ENCODE measurements at places on chromosomes 2 and 18.

DNA sequence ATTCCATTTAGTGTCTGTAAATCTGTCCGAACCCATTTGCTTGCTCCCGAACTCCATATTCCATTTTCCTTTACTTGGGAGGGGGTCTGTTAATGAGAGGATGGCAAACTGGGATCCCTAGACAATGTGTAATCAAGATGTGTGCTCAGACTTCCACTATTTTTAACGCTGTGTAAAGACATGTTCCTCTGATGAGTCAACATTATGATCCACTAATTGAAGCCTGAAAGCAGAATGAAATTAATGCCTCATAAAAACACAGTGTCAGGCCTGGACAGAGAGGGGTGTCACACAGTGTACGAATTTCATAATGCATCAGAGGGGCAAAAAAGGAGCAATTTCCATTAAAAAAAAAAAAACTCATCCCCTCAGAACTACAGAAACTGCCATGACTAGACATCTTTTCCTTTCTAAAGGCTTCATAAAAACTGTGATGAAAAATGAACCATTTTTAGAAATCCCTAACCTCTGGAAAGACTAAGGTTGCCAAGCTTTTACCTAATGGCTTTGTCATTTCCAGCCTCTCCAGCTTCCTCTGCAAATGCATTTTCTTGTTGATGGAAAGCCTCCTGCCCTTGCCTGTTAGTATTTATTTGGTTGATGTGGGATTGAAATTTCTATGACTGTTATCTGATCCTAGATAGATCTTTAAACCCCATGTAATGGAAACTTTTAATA lies 209.2 kb upstream of the DCC start:
- H3K4me1 ChIP-seq, result no peaks in the 10 kb centered on the region
- DNase-seq, result no peak
- H3K36me3 ChIP-seq, result no peaks in the 10 kb centered on the region

- H3K36me3 ChIP-seq, result no peaks in the 10 kb centered on the region
- no peak overlapping the region for H3K4me3 ChIP-seq
- peaks cover 19% of the 10 kb centered on the region for H3K27me3 ChIP-seq
Measured at GRCh38 chr2:101380376-101380775, 6.9 kb downstream of the CREG2 start.

DNA sequence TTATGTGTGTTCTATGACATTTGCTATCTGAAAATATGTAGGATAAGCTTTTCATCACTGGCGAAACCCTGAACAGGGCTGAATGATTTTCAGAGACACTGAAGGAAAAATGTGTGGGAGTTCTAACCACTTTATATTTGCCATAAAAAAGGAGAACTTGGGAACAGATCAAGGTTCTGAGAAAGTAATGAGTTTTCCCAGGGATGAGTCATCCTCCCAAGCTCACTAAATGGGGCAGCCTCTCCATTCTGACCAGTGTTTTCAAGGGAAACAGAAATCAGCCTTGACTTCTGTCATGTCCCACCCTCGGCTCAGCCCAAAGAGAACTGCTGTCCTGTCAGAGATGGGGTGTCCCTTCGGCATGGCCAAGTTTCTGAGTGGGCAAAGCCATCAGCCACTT lies 2109.8 kb upstream of the CELF4 start:
- no peak overlapping the region for H3K4me3 ChIP-seq
- no peaks in the 10 kb centered on the region for H3K36me3 ChIP-seq

- no peak for DNase-seq
- no peak overlapping the region for H3K4me3 ChIP-seq
- H3K27ac ChIP-seq, result no peak overlapping the region
- H3K4me1 ChIP-seq, result no peaks in the 10 kb centered on the region
- H3K27me3 ChIP-seq, result no peaks in the 10 kb centered on the region
Measured at GRCh38 chr2:19051203-19051831, 307.1 kb downstream of the OSR1 start.

DNA sequence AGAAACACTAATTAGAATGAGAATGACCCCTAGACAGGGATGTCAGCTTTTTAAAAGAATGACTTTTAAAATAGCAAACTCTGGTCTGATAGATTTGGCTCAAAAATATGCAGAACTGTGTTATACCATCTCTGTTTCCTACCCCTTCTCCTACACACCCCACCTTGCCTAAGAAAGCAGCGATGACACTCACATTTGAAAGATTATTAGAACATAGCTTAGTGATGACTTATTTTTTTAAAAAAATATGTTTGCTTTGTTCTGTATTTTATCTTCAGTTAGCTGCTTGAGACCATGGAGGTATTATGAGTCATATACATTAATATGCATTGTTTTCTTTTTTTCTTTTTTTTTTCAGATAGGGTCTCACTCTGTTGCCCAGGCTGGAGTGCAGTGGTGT lies 176.7 kb upstream of the TPO start:
- H3K36me3 ChIP-seq, result no peaks in the 10 kb centered on the region
- no peak for DNase-seq
- no peaks in the 10 kb centered on the region for H3K4me1 ChIP-seq
- no peak overlapping the region for H3K27ac ChIP-seq
- no peaks in the 10 kb centered on the region for H3K27me3 ChIP-seq

DNA sequence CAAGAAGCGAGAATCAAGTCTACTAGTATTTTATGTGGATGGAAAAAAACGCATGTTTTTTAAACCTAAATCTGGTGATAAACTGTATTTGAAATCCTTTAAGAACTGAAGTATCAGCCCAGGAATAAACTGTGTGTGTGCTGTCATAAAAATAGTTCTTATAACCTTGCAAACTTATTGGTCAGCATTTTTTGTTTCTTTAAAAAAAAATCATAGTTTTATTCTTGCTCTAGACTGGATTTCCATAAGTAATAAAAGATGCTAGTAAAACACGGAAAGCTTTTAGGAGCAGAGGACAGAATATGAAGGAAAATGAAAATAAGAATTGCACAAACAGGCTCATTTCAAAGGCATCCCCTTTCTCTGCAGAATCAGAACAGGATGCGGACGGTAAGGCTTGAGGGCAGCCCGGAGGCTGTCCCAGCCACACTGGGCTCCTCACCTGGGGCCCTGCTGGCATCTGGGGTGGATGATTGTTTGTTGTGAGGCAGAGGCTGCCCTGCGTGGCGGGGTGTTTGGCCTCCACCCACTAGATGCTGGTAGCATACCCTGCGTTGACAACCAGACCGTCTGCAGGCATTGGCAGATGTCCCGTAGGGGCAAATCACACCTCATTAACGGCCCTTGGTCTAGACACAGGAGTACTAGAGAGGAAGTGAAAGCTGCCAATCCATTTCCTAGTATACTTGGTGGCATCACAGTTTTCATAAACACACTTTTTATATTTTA lies 52.5 kb downstream of the MBP start:
- H3K4me3 ChIP-seq, result no peak overlapping the region
- DNase-seq, result no peak
- H3K27ac ChIP-seq, result peak overlapping the region; percentile 42
- peaks cover 4% of the 10 kb centered on the region for H3K4me1 ChIP-seq
- H3K27me3 ChIP-seq, result no peaks in the 10 kb centered on the region

- no peak within 1 kb of the TSS for H3K4me3 ChIP-seq
- H3K36me3 ChIP-seq, result no peaks in the 10 kb centered on the region
- H3K4me1 ChIP-seq, result no peaks in the 10 kb centered on the region
- H3K27me3 ChIP-seq, result no peaks in the 10 kb centered on the region
- DNase-seq, result no peak
Measured at GRCh38 chr2:130755256-130756052, at the start of gene AMER3. AMER3 (plus strand) TSS chr2:130755540; CDS start chr2:130762073, 6,533 bp downstream.

- DNase-seq, result no peak
- H3K36me3 ChIP-seq, result no peaks in the 10 kb centered on the region
- H3K27ac ChIP-seq, result no peak overlapping the region
- no peak overlapping the region for H3K4me3 ChIP-seq
- H3K27me3 ChIP-seq, result no peaks in the 10 kb centered on the region
- peaks cover 21% of the 10 kb centered on the region for H3K4me1 ChIP-seq
Measured at GRCh38 chr2:215314896-215315295, 3.0 kb downstream of the ATIC start.

GRCh38 chr2:59083075-59083828 lies 842.1 kb upstream of the FANCL start:
- H3K36me3 ChIP-seq, result no peaks in the 10 kb centered on the region
- no peak for DNase-seq
- no peaks in the 10 kb centered on the region for H3K4me1 ChIP-seq
- H3K4me3 ChIP-seq, result no peak overlapping the region

All from T-cell (primary cell).